Omental fat pad (tissue), 4 donors: ENCODE measurements at places on chromosomes 6 and 20.

DNA sequence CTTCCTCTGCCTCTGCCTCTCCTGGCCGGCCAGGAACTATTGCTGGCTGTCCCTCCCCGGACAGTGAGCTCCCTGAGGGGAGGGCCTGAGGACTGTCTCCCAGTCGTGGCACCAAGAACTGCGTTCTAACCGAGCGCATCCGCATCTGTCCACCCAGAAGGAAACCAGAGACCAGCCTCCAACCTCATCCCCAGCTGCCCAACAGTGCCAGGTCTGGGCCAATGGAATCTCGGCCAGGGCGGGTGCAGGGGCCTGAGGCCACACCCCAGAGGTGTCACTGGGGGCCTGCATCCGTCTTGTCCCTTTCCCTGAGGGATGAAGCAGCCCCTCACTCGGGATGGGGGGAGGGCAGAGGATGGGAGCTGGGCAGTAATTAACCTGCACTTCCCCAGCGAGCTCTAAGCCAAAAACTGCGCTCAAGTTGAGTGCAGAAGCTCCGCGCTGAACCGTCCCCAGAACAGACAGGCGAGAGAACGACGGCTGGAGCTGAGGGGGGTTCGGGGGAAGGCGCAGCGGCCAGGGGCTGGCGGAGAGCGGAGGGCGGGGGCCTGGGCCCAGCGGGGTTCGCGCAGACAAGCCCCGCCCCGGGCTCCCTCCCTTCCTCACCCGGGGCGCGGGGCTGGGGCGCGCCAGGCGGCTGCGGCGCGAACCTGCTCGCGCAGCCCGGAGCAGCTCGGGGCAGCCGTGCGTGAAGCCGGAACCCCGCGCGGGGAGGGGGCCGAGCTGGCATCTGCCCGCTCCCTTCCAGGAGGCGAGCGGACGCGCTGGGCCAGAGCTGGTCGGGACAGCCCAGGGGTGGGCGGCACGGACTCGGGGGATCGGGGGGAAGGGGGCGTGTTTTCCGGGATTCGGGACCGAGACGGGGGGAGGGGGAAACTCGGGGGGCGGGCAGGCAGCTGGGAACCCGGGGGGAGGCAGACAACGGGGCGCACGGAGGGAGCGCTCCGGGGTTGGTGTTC, 1.4 kb downstream of the TFEB start:
- no peak for DNase-seq

GRCh38 chr6:20204512-20204894, 7.8 kb downstream of the MBOAT1 start:
- DNase-seq = no peak

- DNase-seq = no peak
These were observed 16.5 kb downstream of the UQCC2 start for GRCh38 chr6:33694977-33695376.

DNA sequence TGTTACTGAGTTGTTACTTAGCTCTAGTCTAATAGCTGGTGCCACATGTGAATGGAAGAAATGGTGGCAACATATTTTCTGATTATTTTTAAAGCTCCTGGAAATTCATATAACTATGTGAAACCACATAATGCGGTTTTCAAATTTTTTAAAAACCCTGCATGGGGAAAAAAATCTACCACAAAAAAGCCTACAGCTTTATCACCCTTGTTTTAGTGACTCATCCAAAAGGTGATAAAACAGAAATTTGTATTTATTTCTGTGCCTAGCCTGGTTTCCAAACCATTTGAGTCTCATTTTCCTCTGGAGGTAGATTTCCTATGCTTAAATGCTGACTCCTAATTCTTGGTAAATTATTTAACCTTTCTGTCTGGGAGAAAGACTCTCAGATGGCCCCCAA, 5.4 kb upstream of the FBXO30 start:
- DNase-seq = no peak

- DNase-seq = no peak
These were observed 151.2 kb downstream of the EDN3 start for GRCh38 chr20:59451641-59452040.

- DNase-seq = no peak
These were observed 3.8 kb downstream of the TBC1D32 start for GRCh38 chr6:121330516-121330915.

DNA sequence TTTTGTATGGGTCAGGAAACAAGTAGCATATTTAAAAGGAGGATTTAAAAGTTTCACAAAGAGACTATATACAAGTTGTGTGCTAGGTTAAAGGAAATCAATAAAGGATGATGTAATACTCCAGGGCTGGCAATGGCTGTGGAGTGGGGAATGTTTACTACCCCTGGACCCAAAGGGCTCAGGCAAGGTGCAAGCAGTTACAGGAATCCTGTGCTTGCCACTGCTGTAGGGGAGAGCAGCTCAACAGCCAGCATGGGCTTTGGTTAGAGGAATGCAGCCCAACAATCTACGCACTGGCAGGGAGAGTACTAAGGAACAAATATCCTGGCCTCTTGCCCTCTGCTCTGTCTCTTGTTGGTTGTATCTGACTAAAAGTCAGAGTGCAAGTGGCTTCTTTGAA, 1642.2 kb downstream of the KHDRBS2 start:
- no peak for DNase-seq

- no peak for DNase-seq
These were observed 166.5 kb downstream of the KIF6 start for GRCh38 chr6:39558591-39559190.

GRCh38 chr6:26318459-26319404, 46.3 kb upstream of the BTN3A2 start:
- DNase-seq = no peak

- DNase-seq = no peak
These were observed 150.7 kb downstream of the DLL1 start for GRCh38 chr6:170140129-170140528.

DNA sequence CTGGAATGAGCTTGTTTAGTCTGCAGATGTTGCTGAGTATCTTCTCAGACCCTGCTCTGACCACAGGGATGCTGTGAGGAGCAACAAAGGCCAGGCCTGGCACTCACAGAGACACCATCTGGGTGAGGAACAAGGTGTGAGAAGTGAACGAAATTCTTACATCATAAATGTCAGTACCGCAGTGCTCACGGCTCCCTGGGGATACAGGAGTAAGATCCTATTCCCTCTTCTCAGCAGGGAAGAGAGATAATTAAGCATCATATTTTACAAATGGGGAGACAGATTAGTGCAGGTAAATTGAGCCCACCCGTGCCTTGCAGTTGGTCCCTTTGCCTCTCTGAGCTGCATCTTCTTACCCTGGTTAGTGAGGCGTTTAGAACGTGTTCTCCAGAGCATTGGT, 106.2 kb downstream of the DTD1 start:
- no peak for DNase-seq

GRCh38 chr20:62818592-62819493, 2.0 kb downstream of the COL9A3 start:
- no peak for DNase-seq

GRCh38 chr6:77092971-77093370, 370.3 kb downstream of the HTR1B start:
- no peak for DNase-seq

DNA sequence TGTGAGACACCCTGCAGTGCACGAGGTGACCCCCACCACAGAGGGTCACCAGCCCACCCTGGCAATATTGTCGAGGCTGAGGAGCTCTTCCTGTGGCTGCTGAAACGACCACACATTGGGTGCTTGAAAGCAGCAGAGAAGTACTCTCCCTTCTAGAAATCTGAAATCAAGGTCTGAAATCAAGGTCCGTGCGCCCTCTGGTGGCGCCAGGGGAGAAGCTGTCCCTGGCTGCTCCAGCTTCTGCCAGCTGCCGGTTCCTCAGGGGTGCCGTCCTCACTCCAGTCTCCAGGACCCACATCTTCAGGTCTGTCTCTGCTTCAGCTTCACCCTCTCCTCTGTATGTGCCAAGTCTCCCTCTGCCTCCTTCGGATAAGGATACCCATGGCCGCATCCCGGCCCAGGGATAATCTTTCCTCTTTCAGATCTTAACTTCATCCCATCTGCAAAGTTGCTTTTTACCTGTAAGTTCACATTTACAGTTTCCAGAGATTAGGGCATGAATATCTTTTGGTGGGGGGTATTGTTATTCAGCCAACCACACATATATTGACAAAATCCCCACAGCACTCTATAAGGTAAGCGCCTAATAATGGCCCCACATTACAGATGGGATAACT, 108.3 kb upstream of the PHACTR3 start:
- DNase-seq = no peak

GRCh38 chr6:29955783-29956182, 13.5 kb downstream of the HLA-A start:
- no peak for DNase-seq

DNA sequence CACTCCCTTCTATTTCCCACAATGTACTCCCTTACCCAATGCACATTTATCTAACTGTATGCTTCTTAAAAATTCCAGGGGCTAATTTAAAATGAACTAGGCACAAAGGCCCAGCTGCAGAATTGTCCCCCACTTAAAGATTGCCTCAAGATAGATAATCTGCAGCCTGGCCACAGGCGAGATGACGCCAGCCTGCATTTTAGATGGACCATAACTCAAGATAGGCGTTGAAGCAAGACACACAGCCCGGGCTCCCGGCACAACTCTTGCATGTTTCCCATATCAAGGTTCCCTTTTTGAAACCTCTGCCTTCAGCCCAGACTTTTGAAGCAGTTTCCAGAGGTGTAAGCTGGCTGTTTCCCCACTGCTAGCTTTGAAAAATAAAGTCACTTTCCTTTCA, 3.2 kb upstream of the REPS1 start:
- no peak for DNase-seq

- no peak for DNase-seq
These were observed 367.7 kb downstream of the KIF16B start for GRCh38 chr20:16205507-16205906.

DNA sequence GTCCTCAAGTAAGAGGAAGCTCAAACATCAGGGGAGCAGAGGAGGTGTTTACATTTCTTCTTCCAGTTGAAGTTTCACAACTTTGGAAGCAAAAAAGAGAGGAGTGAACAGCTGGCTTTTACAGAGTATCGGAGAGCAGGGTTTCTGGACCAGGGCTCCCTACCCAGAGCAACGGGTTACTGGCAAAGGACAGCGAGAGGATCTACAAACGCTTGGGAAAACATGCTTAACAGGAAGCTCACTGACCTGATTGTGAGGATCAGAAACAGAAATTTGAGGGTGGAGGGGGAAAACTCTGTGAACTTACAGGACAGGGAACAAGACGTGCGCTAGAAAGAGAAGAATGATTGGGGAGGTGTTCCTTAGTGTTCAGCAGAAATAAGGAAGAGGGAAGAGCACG, 85.7 kb upstream of the TAB2 start:
- DNase-seq = no peak

DNA sequence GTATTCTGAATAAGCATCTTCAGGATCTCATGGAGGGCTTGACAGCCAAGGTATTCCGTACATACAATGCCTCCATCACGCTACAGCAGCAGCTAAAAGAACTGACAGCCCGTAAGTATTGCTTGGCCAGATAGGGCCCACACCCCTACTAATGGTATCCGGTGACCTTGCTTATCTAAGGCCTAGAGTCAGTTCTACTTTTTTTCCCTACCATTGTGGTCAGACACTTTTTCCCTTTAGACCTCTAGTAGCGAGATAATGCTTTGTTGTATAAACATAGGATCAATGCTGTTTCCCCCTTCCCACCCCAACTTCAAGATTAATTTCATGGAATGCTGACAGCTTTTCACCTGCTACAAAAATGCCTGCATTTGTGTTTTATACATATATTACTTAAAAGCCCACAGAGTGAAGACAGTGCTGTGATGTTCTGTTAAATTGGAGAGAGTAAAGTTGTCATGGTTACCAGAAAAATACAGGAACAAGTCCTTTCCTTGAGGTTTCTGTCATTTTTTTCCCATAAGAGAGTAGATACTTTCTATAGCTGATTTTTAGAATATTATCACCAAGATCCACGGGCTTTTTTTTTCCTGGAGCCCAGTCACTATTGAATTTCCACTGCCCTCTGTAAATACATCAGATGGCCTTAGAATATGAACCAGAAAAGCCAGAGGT, 20.9 kb upstream of the PLCG1 start:
- no peak for DNase-seq

GRCh38 chr6:158323561-158323958, 11.3 kb downstream of the TULP4 start:
- DNase-seq = no peak

- DNase-seq = no peak
These were observed 27.8 kb upstream of the SCUBE3 start for GRCh38 chr6:35185971-35186370.

GRCh38 chr20:49278818-49279676, 1.2 kb upstream of the ZNFX1 start:
- no peak for DNase-seq

GRCh38 chr20:3461211-3461771, 9.5 kb upstream of the ATRN start:
- DNase-seq = no peak

GRCh38 chr6:95767897-95768463, 190.6 kb downstream of the MANEA start:
- no peak for DNase-seq

GRCh38 chr20:16760431-16761304, 12.5 kb downstream of the OTOR start:
- no peak for DNase-seq

GRCh38 chr20:7723284-7723683, 217.0 kb downstream of the HAO1 start:
- no peak for DNase-seq

- no peak for DNase-seq
These were observed 70.9 kb downstream of the SCAND1 start for GRCh38 chr20:35883336-35883777.

- DNase-seq = no peak
These were observed 682.8 kb downstream of the TFAP2A start for GRCh38 chr6:9732056-9732455.

DNA sequence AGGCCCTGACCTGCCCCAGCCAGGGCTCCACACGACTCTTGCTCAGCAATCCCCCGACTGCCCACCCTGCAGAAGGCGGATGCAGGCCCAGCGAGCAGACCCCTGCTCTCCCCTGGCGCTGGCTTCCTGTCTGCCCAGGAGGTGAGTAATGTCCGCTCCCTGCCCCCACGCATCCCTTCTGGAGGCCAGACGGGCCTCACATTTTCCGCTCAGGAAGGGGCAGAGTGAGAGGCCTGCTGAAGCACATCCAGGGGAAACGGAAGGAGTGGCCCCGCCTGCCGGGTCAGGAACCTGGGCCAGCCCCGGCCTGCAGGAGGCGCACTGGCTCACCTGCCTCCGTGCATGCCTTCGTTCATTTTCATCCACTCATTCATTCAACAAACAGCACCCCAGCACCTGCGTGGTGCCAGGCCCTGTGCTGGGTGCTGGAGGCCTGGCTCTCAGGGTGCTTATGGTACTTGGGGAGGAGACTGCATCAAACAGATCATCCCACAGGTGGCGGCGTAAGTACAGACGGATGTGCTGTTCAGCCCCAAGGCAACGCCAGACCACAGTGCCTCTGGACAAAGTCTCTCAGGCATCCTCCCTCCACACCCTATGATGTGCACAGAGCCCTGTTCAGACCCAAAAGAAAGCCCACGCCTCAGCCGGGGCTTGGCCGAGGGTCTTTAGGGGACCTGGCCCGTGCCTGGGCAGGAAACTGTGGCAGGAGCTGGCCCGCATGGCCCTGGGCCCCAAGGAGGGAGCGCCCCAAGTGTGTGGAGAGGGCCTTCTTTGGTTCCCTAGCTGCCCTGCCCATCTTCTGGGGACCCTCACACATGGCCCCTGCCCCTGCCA, 112.1 kb downstream of the ASXL1 start:
- DNase-seq = no peak
